Muscle of back (tissue), 13 donors: ENCODE measurements at places on chromosomes 13 and 19.

DNA sequence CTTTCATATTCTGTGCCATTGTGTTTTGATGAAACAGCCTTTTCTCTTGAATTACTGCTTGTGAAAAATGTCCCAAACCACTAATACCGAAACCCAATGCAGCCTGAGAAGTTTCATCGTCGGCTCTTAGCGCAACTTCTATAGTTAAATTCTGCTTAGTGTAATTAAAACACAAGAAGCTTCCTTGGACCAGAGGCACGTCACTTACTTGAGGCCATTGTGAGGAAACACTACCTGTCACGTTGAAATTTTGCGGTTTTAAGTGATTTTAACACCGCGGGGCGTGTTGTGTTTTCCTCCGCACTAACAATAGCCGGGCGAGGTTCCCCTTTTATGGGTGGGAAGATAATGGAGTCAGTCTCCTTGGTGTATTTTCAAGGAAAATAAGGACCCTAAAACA, 70.9 kb downstream of the GGACT start:
- no peak for DNase-seq

- DNase-seq, result no peak
These were observed 12.1 kb downstream of the AKAP11 start for GRCh38 chr13:42284068-42284467.

DNA sequence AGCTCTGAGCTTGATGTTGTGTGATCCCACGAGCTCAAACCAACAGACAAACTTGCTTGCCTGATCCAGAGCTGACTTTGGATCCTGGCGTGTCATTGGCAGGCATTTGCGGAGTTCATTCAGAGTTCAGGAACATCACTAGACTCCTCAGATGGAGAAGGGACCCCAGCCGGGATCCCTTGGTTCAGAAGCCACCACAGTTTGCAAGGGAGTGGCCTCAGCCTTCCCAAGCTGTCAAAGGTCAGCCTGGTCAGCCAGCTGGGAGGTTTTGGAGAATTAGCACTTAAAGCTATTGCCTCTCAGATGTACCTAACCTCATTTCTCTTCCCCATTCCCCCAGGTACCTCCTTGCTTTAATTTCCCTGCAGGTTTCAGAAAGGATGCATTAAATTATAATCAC, 208.8 kb upstream of the SOX21 start:
- no peak for DNase-seq

DNA sequence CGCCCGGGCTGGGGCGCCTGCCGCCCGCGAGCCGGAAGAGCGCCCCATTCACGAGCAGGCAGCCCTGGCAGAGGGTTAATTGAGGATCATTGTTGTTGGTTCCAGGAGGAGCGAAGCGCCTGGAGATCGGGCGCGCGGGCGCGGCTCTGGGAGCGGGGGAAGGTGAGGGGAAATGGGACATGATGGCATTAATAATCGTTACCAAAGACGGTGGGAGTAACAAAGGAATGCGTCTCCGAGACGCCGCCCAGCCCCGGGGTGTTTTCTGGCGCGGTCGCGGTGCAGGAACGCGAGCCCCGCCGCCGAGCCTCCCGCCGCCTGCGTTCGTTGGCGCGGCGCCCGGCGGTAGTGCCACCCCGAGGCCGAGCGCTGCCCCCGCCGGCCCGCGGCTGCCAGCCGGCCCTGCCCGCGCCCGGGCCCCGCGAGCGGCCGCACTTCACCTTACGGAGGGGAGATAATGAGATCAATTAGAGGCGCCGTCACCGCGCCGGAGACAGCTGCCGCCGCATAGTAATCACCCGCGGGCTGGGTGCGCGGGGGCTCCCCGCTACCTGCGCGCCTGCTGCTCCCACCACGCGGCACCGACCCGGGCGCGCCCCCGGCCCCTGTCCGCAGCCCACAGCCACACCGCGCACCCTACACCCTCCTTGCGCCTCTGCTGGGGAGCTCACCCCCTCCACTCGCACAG, 2.8 kb downstream of the ZNF536 start:
- peak; percentile 43 for DNase-seq

DNA sequence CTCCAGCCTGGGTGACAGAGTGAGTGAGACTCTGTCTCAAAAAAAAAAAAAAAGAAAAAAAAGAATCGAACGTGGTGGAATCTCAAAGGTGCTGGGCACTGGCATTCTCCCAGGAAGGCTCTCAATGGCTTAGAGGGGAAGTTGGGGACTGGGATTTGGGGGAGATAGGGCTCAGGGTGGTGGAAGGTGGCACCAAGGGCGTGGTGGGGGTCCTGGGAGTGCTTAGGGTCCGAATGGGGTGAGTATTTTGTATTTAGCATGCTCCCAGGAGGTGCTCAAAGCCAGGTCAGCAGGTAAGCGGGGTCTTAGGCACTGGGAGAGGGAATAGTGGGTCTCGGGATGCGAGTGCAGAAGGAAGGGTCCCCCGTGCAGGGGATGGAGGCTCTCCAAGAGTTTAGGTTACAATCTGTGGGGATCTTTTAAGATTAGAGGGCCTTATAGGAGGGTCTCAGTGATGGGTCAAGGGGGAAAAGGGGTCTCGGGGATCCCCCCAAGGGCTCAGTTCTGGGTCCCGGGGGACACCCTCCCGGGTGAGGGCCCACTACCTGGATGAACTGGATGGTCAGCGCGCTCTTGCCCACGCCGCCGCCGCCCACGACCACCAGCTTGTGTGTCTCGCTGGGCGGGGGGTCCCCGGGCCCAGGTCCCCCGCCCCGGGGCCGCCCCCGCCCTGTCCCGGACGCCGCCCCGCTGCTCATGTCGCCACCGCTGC, 386 bp downstream of the RRAS start:
- peak; percentile 65 for DNase-seq

DNA sequence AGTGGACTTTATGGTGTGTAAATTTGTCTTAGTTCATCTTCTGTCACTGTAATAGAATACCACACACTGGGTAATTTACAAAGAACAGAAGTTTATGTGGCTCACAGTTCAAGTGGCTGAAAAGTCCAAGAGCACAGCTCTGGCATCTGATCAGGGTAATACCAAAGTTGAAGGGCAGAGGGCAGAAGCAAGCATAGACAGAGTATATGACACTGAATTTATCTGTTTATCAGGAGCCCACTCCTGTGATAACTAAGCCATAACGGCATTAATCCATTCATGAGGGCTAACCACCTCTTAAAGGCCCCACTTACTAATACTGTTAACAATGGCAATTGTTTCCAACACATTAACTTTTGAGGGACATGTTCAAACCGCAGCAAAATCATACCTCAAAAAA, 4.0 kb upstream of the RFXAP start:
- no peak for DNase-seq

DNA sequence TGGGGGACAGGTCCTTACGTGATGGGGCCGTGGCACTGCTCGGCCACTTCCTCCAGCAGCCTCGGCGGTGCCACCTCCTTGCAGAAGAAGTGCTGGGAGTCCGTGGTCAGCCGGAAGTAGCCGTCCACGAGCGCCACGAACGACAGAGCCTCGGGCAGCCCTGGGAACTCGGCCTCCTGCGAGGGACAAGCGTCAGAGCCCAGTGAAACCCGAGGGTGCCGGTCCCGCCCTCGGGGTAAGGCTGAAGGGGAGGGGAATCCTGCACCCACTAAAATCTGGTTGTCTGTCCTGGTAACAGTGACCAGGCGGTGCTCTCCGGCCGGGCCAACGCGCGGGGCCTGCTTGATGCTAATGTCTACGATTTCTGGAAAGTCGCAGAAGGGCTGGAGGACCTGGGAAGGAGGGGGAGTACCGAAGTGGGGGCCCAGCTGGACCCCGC, 6.4 kb downstream of the JAK3 start:
- DNase-seq, result no peak

- DNase-seq, result no peak
These were observed 8.1 kb upstream of the THSD1 start for GRCh38 chr13:52414051-52414450.

- no peak for DNase-seq
These were observed 1246.2 kb downstream of the SLITRK1 start for GRCh38 chr13:82636119-82636518.

GRCh38 chr19:42531313-42531712, 3.0 kb upstream of the CEACAM1 start:
- no peak for DNase-seq

GRCh38 chr13:20332361-20333096, 100.4 kb upstream of the GJB6 start:
- DNase-seq, result no peak

GRCh38 chr13:114047358-114047881, 73.5 kb upstream of the C13orf46 start:
- DNase-seq, result no peak

DNA sequence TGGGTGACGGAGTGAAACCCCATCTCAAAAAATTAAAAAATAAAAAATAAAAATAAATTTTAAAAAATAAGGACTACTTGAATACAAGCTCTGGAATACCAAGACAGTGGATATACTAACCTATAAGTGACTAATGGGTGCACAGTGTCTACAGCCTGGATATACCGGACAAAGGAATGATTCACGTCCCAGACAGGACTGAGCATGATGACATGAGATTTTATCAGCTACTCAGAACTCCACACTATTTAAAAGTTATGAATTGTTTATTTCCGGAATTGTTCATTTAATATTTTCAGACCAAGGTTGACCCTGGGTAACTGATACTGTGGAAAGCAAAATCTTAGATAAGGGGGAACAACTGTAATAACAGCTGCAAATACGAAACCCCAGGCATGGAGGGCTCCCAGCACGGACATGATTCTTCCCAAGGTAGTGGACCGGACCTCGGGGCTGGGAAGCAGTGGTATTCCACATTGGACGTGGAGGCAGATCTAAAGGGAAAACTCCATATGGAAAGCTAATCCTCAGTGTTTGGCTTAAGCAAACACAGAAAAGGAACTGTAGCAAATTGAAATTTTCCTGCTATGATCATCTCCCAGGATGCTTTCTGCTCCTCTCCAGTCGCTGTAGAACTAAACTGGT, 102.6 kb upstream of the TSHZ3 start:
- DNase-seq, result no peak

- DNase-seq, result no peak
These were observed 1257.2 kb downstream of the UQCRFS1 start for GRCh38 chr19:27955485-27956480.

GRCh38 chr19:50932690-50933083, 20.2 kb downstream of the KLK5 start:
- no peak for DNase-seq

GRCh38 chr13:62512194-62513141, 1096.8 kb upstream of the PCDH20 start:
- peak; percentile 7 for DNase-seq

DNA sequence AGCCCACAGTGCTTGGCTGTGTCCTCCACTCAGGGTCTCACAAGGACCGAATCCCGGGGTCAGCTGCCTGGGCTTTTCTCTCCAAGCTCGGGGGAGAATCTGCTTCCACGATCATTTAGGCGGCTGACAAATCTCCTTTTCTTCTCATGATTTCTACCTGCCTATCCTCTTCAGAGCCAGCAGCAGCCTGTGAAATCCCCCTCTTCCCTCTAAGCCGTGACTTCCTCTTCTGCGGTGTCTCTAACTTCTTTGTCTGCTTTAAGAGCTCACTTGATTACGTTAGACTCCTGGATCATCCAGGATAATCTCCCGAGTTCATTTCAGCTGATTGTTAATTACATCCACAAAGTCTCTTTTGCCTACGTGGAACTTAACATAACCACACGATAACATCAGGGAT, 22.5 kb upstream of the ZNF845 start:
- DNase-seq, result no peak

DNA sequence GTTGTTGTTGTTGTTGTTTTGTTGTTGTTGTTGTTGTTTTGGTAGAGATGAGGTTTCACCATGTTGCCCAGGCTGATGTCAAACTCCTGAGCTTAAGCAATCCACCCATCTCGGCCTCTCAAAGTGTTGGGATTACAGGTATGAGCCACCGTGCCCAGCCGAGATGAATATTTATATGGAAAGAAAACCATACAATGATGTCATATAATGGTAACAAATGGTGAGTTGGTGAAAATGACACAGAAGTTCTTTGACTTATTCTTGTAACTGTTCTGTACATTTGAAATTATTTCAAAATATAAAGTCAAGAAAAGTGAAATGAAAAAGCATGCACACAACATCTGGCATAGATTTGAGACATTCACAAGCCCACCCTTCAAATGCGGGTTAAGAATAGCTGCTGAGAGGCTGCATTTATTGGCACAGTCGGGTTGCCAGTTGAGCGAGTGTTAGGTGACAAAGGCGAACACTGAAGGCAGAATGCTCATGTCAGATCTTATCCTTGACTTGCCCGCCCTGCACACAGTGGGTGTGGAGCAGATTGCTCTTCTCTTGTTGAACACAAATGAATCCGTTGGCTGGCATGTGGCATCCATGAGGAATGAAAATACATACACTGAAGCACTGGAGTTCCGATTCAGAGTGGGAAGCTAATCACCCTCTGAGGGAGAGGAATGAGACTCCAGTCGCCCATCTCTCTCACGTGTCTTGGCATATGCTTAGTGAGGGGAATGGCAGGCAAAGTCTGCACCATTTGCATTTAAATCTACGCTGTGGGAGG, 15.8 kb upstream of the UBE2S start:
- DNase-seq, result no peak

- no peak for DNase-seq
These were observed 31.0 kb upstream of the MIER2 start for GRCh38 chr19:375395-376110.

DNA sequence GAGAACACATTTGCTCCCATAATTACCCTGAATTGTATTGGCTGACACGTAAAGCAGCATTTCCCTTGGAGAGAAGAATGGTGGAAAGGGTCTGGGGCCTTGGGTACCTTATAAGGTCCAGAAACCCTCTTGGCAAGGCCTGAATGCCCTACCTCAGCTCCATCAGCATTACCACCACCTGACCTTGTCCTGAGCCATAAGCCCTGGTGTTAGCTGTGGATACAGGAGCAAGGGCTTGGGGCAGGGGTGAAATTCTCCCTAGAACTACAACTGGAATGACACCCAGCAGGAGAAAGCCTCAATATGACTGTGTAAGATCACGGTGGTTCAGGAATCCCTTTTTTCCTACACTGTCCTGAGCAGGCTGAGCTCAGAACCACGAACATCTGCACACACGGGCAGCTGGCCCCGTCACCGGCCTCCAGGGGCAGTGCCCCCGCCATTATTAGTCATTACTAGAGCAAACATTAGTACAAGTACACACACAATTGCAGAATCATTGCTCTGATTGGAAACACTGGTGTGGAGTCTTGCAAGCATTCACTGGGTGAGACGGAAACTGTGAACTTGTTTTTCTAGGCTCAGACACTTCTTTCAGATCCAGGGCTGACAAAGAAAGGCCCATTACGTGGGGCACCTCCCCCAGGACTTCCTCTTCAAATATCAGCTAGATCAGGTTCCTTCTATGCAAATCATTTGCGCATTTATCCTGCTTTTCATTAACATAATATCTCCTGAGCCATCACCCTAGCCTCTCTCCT, 26.8 kb upstream of the MTIF3 start:
- no peak for DNase-seq

- no peak for DNase-seq
These were observed 228.3 kb downstream of the TUBA3C start for GRCh38 chr13:18953139-18953930.

DNA sequence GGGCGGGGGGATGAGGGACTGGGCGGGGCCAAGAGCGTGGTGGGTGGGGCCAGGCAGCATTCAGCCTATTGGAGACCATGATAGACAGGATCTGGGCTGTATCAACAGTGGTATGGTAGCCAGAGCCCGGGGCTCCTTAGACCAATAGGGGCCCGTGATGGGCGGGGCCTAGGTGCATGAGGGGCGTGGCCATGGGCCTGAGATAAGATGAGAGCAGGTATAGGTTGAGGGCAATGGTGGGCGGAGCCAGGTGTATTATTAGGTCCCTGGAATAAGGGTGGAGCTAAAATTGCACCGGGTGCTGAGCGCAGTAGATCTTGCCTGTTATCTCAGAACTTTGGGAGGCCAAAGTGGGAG, 5.3 kb downstream of the ABCA7 start:
- no peak for DNase-seq
